NCI-H146 (cell line): ENCODE measurements at places on chromosomes 12 and 14.

GRCh38 chr14:61456720-61457119, 135.3 kb downstream of the PRKCH start:
- peak; percentile 66 for DNase-seq

DNA sequence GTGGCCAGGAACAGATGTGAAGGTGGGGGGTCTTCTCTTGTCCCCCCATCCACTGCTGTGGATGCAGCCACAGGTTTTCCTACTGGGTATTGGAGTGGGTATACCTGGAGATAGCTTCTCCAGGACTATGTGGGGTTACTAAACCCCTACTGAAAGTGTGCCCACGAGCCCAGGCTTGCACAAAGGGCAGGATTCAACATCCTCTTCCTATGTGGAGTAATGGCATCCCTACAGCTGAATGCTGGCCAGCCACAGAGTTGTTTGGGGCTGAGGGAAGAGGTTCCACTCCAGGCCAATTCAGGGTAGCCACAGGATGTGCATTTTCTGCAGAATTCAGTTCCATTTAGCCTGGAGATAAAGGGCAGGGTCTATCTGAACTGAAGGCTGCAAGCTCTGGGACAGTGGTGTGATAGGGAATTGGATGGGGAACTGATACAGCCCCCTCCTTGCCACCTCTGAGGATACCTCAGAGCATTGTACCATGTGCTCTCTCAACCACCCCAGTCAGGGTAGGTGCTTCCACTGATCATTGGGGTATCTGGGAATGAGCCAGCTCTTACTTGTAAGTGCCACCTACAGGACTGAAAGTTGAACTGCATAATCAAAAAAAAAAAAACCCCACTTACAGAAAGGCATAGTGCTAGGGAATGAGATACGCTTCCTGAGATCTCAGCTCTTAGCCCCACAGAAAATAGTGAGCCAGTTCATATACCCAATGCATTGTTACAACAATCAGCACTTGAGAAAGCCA, 187.1 kb downstream of the KITLG start:
- peak; percentile 3 for DNase-seq

GRCh38 chr12:122669397-122670070, 33.6 kb downstream of the HCAR2 start:
- no peak for DNase-seq

DNA sequence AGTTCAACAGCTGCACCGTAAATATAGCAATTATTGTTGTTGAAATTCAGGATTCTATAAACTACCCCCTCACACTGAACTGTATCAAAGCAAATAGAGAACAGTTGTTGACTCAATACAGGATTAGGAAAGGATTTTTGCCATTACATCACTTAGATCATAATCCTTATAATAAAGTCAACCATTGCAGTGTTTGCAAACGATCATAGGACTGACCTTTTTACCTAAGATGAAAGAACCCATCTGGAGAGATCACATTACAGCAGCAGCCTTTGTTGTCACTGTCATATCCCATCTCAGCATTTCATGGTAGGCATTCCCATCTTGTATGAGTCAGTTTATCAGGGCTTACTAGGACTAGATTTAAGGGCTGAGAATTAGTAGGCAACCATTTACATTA, 96.1 kb downstream of the IPO8 start:
- peak; percentile 94 for DNase-seq

DNA sequence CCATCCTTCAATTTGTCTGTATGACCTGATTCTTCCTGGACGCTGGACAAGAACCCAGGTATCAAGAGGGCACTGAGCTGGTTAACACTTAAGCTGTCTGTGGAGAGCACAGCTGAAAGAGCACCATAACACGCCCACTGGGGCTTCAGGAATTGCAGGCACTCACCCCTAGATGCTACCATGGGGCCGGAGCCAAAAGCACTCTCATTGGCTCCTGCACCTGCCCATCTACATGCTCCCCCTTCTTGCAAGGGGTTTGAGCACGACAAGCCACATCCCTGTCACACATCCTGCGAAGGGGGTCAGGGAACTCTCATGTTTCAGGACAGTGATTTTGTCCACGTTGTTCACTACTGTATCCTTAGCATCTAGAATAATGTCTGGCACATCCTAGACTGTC, 35.1 kb upstream of the TBC1D15 start:
- no peak for DNase-seq

DNA sequence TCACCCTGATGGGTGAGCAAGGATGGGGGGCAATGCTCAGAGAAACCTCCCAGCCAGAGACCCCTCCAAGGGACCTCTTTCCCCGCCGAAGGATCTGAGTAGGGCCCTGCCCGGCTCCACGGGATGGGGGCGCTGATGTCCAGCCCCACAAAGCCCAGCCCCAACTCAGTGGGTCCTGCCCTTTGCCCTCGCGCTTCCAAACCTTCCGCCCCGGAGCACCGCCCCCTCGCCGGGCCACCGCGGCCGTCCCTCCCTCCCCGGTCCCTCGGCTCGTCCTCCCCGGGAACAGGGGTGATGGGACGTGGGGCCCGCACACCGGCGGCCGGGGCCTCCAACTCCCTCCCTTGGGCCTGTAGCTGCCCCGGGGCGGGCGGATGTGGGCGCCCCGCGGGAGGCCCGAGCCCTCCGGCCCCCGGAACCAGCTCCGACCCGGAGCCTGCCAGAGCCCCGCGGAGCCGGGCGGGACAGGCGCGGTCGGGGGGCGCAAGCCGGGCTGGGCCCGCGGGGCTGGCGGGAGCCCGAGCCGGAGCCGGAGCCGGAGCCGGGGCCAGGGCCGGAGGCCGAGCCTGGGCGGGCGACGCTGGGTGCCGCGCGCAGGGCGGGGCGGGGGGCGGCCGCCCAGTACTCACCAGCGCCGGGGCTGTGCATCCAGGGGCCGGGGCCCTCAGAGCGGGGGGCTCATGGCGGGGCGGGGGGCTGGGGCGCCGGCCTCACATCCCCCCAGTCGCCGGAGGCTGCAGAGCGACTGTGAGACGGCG, 386 bp downstream of the HDAC7 start:
- DNase-seq: peak; percentile 44

DNA sequence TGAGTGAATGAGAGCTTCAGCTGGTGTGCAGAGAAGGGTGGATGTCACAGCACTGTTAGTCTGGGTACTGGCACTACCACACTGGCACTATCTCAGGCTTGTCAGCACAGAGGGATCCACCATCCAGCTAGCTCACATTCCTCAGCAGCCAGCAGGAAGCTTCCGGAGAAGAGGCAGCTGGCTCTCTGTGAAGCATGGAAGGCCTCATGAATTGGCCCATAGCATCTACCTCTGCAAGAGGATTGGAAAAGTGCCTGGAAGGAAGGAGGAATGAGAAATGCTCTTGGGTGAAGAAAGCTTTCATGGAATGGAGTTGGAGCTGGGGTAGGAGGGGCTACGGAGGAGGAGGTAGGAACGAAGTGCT, 9.9 kb downstream of the KRT83 start:
- DNase-seq: no peak

- no peak for DNase-seq
Measured at GRCh38 chr12:25829192-25829591, 129.3 kb upstream of the RASSF8 start.

- no peak for DNase-seq
Measured at GRCh38 chr12:130683080-130683479, 33.0 kb downstream of the RIMBP2 start.

GRCh38 chr12:45170456-45171042, 45.3 kb upstream of the ANO6 start:
- DNase-seq: peak; percentile 71

GRCh38 chr12:72511906-72512305, 239.7 kb downstream of the TRHDE start:
- DNase-seq: no peak
